ENCODE measurements at places on chromosomes 11 and 22.

- H3K4me3 ChIP-seq: no peak overlapping the region
- peaks cover 7% of the 10 kb centered on the region for H3K4me1 ChIP-seq
- H3K27me3 ChIP-seq: no peaks in the 10 kb centered on the region
- no peak for DNase-seq
- H3K27ac ChIP-seq: no peak overlapping the region
These were observed 23.0 kb downstream of the SIK3 start for GRCh38 chr11:117075186-117075585.

- no peaks in the 10 kb centered on the region for H3K4me1 ChIP-seq
- peaks cover 5% of the 10 kb centered on the region for H3K27me3 ChIP-seq
- H3K36me3 ChIP-seq: no peaks in the 10 kb centered on the region
- H3K4me3 ChIP-seq: no peak overlapping the region
- no peak overlapping the region for H3K27ac ChIP-seq
These were observed 9.0 kb downstream of the MAP6 start for GRCh38 chr11:75659836-75660235.

- no peak overlapping the region for H3K4me3 ChIP-seq
- H3K27ac ChIP-seq: no peak overlapping the region
- H3K4me1 ChIP-seq: peaks cover 5% of the 10 kb centered on the region
These were observed 27.3 kb upstream of the ASPHD2 start for GRCh38 chr22:26401726-26402125.

DNA sequence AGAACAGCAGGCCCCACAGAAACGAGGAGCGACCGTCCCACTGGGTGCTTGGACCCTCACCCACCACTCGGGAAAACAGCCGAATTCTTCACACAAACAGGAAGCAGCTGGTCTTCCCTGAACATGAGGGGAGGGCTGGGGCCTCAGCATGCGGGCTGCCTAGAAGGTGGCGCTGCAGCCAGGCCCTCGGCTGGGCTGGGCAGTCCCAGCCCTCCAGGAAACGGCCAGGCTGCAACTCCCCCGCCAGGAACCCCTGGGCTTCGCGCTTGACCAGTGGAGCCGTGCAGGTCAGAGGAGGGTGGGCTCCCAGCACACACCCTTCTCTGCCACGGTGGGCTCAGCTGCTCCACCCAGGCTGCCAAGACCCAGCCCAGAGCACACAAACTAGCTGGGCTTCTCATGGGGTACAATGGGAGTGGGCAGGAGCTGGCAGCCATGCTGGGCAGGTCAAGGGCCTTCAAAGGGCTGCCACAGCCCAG lies 29.6 kb downstream of the IGF2 start:
- peak overlapping the region; percentile 30 for H3K27ac ChIP-seq
- peaks cover under 1% of the 10 kb centered on the region for H3K36me3 ChIP-seq
- H3K4me3 ChIP-seq: no peak overlapping the region
- peaks cover 6% of the 10 kb centered on the region for H3K4me1 ChIP-seq
- DNase-seq: peak; percentile 58
- H3K27me3 ChIP-seq: no peaks in the 10 kb centered on the region

DNA sequence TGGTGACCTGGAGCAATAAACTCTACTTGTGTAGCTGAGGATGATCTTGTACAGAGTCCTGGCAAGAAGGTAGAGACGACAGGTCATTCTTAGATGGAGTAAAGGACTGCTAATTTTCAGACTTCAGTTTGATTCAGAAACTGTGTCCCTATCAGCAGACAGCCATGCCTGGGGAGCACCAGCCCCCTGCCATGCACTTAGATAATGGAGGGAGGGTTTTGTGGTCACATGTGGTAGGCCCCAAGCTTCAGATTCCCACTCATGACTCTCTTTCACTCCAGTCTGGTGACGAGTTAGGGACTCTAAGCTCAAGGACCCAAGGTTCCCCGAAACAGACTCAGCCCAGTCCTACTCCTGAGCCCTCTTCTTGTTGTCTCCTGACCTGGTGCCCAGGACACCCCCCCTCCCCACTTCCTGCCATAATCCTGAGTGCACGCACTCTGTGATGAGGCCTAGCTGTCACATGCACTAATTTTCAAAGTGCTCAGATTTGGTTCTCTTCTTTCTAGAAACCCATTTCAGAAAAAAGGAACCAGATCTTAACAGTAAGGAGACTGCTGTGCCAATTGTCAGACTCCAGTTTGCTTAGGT lies 10.2 kb upstream of the AMPD3 start:
- H3K36me3 ChIP-seq: peaks cover 2% of the 10 kb centered on the region
- H3K27me3 ChIP-seq: peaks cover 3% of the 10 kb centered on the region
- no peak overlapping the region for H3K4me3 ChIP-seq
- DNase-seq: no peak

- peak overlapping the region; percentile 84 for H3K27ac ChIP-seq
- H3K36me3 ChIP-seq: no peaks in the 10 kb centered on the region
- peaks cover 19% of the 10 kb centered on the region for H3K4me1 ChIP-seq
- DNase-seq: peak; percentile 84
These were observed 72.0 kb downstream of the SYN3 start for GRCh38 chr22:32985899-32986765.

DNA sequence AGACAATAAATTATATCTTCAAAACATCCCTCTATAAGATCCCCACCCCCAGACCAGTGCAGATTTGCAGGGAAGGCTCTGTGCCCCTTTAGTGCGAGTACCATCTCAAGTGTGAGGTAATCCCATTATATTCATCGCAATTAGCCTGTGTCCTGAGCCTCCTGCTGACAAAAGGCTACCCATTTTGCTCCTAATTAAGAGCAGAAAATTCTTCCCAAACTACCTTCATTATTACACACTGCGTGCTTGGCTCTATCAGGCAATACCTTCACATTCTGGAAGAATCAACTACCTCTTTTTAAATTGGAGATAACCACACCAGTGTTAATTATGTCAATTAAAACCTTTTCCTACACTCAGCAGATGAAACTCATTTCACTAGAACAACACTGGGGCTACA lies 1133.4 kb upstream of the CCDC90B start:
- H3K27me3 ChIP-seq: no peaks in the 10 kb centered on the region
- DNase-seq: no peak
- H3K36me3 ChIP-seq: no peaks in the 10 kb centered on the region

- peak overlapping the region; percentile 33 for H3K4me3 ChIP-seq
- no peak overlapping the region for H3K27ac ChIP-seq
- peaks cover 28% of the 10 kb centered on the region for H3K4me1 ChIP-seq
- DNase-seq: no peak
- H3K36me3 ChIP-seq: peaks cover 6% of the 10 kb centered on the region
- peaks cover 8% of the 10 kb centered on the region for H3K27me3 ChIP-seq
These were observed 1.4 kb upstream of the C22orf39 start for GRCh38 chr22:19448739-19449421.

DNA sequence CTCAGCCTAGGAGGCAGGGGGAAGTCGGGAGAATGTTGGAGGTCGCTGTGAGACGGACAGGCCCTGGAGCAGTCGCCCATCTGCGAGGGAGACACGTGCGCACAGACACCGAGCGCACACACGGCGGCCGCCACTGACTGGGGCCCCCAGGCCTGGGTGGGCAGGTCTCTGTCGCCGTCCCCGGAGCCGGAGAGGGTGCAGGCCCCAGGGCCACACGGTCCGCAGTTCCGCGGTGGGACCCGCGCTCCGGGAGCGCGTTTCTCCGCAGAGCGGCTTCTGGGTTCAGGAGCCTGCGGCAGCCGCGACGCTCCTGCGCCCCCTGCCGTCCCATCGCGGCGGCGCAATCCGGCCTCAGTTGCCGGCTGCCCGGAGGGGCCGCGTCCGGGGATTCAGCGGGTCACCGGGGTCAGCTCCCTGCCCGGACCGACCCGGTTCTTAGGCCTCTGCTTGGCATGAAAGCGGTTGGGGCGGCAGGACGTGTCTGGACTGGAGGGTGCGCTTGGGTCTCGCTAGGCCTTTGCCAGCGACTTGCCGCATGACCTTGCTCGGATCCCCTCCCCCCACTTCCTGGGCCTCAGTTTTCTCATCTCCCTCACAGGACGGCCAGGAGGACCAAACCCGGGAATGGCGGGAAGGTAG lies 31.2 kb downstream of the PDE2A start:
- DNase-seq: peak; percentile 80
- peaks cover 19% of the 10 kb centered on the region for H3K27me3 ChIP-seq
- H3K4me3 ChIP-seq: no peak overlapping the region
- H3K4me1 ChIP-seq: peaks cover 10% of the 10 kb centered on the region
- no peak overlapping the region for H3K27ac ChIP-seq

GRCh38 chr11:75245356-75246005 lies 4.9 kb downstream of the TPBGL start:
- peaks cover 15% of the 10 kb centered on the region for H3K27me3 ChIP-seq
- no peak for DNase-seq
- no peak overlapping the region for H3K27ac ChIP-seq
- H3K4me1 ChIP-seq: peaks cover 17% of the 10 kb centered on the region
- peak overlapping the region; percentile 59 for H3K4me3 ChIP-seq
- peaks cover 4% of the 10 kb centered on the region for H3K36me3 ChIP-seq

- no peak for DNase-seq
- no peak overlapping the region for H3K4me3 ChIP-seq
- no peaks in the 10 kb centered on the region for H3K27me3 ChIP-seq
- H3K36me3 ChIP-seq: no peaks in the 10 kb centered on the region
- H3K27ac ChIP-seq: no peak overlapping the region
These were observed 27.8 kb upstream of the GRAMD4 start for GRCh38 chr22:46592390-46592872.

- no peaks in the 10 kb centered on the region for H3K27me3 ChIP-seq
- H3K36me3 ChIP-seq: peaks cover 5% of the 10 kb centered on the region
- H3K4me3 ChIP-seq: no peak overlapping the region
- no peak overlapping the region for H3K27ac ChIP-seq
These were observed 746.1 kb upstream of the LRRC4C start for GRCh38 chr11:42205518-42205917.

DNA sequence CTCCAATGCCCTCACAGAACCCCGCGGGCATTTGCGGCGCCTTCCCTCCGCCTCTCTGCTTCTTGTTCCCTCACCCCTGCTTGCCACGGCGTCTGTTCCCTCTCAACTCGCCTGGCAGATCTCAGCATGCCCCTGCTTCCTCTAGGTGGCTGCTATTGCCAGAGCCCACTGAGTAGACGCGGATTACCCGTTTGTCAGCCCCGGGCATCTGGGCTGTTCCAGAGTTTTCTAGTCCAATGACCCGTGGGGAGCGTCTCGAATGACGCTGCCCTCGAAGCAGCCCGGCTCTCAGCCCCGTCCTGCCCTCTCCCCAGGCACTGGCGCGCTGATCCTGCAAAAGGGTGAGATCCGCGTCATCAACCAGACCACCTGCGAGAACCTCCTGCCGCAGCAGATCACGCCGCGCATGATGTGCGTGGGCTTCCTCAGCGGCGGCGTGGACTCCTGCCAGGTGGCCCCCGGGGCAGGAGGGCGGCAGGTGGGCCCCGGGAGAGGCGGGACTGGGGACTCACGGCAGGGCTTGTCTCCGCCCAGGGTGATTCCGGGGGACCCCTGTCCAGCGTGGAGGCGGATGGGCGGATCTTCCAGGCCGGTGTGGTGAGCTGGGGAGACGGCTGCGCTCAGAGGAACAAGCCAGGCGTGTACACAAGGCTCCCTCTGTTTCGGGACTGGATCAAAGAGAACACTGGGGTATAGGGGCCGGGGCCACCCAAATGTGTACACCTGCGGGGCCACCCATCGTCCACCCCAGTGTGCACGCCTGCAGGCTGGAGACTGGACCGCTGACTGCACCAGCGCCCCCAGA lies 49.7 kb downstream of the ST14 start:
- peaks cover 7% of the 10 kb centered on the region for H3K36me3 ChIP-seq
- no peak overlapping the region for H3K27ac ChIP-seq
- H3K4me1 ChIP-seq: no peaks in the 10 kb centered on the region
- no peak for DNase-seq
- no peak overlapping the region for H3K4me3 ChIP-seq

Data from endothelial cell (in vitro differentiated cells).